ENCODE measurements at places on chromosomes 12 and 14.

GRCh38 chr12:26197832-26198231, 2.5 kb downstream of the SSPN start:
- no peak for ATAC-seq
- no peak overlapping the region for H3K27ac ChIP-seq
- no peaks in the 10 kb centered on the region for H3K4me1 ChIP-seq
- no peak overlapping the region for H3K4me3 ChIP-seq
- H3K36me3 ChIP-seq, result no peaks in the 10 kb centered on the region
- peaks cover 28% of the 10 kb centered on the region for H3K27me3 ChIP-seq

DNA sequence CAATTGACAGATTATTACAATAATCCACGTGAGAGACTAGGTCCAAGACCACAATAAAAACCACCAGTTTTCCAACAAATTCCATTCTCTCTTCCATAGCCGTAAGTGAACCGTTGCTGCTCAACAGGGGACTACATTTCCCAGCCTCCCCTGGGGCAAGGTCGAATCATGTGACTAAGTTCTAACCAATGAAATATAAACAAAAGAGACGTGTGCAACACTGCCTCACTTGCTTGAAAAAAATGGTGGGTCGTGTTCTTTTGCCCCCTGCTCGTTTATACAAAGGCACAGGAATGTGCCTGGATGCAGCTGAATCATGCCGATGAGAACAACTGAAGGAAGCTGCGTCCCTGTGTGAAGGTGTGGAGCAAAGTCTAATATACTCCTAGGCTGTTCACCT, 51.1 kb downstream of the HSPB8 start:
- H3K27me3 ChIP-seq, result peaks cover 8% of the 10 kb centered on the region
- ATAC-seq, result no peak
- H3K36me3 ChIP-seq, result no peaks in the 10 kb centered on the region
- no peaks in the 10 kb centered on the region for H3K4me1 ChIP-seq

DNA sequence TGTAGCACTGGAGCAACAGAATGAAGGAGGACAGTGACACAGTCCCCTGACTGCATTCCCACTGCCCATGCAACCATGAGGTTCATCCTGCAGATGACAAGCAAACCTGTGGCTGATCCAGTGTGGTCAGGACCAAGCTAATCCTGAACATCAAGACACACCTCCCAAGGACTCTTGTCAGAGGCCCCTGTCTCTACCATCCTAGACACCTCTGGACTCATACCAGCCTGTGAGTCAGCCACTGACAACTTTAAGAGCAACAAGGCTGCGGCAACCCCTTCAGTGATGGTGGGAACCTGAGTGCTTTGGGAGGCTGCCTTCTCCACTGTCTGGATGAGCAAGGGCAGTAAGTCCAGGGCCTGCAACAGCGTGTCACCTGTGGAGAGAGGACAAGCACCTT, 24.6 kb downstream of the GCN1 start:
- no peaks in the 10 kb centered on the region for H3K4me1 ChIP-seq
- no peak overlapping the region for H3K4me3 ChIP-seq
- no peaks in the 10 kb centered on the region for H3K27me3 ChIP-seq
- ATAC-seq, result no peak

DNA sequence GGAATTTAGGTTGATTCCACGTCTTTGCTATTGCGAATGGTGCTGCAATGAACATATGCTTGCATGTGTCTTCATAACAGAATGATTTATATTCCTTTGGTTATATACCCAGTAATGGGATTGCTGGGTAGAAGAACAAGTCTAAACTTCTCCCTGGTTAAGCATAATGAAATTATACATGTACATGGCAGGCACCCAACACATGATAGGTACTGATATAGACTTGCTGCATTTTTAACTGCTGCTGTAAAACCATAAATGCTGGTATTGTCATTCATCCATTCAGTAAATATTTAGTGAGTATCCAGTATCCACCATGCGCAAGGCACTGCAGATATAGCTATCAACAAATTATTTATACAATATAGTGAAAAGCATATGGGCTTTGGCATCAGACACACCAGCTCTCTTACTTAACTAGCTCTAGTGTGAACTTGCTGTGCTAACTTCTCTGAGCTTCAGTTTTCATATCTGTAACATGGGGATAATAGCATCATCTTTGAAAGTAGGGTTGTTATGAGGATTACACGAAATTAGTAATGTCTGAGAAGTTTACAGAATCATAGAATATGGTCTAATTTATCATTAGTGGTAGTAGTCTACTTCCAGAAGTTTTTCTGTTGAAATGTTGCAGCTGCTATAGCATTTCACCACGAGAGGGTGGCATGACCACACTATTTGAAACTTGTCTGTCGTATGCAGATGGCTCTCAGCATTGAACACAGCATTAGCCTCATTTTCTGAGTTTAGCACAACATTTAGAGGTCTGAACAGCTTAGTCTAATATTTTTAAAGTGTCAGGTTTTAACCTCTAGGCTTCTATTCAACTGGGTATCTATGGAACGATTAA, 32.0 kb upstream of the SEL1L start:
- ATAC-seq, result no peak
- H3K4me3 ChIP-seq, result no peak overlapping the region
- H3K4me1 ChIP-seq, result no peaks in the 10 kb centered on the region
- no peaks in the 10 kb centered on the region for H3K36me3 ChIP-seq

DNA sequence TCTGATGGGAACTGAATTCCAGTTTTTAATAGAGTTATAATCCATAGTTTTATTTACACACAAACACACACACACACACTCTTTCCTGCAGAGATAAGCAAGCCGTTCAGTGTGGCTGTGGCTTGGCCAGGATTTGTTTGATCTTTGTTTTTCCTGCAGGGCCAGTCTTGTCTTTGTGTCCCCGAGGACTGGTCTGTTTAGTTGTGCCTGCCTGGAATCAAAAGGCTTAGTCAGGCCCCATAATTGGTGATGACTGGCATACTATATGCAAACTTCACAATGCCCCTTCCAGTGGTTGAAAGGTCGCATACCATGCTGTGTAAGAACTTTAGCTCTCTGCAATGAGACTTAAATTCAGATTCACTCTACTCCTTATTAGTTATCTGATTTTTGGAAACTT, 26.0 kb downstream of the WBP11 start:
- peaks cover 9% of the 10 kb centered on the region for H3K4me1 ChIP-seq
- H3K36me3 ChIP-seq, result peaks cover 16% of the 10 kb centered on the region
- H3K27ac ChIP-seq, result no peak overlapping the region
- no peaks in the 10 kb centered on the region for H3K27me3 ChIP-seq
- H3K4me3 ChIP-seq, result no peak overlapping the region
